ENCODE measurements at places on chromosomes 6 and 20. TPM values are rescaled to one million over a fixed set of nuclear protein-coding genes. Genes with fewer than 3 reads are reported as not detected.

DNA sequence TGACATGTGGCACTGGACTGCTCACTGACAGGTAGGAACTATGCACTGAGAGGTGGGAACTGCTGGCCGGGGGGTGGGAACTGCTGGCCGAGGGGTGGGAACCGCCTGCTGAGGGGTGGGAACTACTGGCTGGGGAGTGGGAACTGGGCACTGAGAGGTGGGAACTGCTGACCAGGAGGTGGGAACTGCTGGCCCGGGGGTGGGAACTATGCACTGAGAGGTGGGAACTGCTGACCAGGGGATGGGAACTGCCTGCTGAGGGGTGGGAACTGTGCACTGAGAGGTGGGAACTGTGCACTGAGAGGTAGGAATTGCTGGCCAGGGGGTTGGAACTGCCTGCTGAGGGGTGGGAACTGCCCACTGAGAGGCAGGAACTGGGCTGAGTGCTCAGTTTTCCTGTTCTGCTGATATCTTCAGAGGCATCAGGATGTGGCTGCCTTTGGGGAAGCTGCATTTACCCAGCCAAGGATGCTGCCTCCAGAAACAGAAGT lies 90.2 kb downstream of the THBS2 start:
- peaks cover 16% of the 10 kb centered on the region for H3K4me1 ChIP-seq
- no peaks in the 10 kb centered on the region for H3K36me3 ChIP-seq
- no peak overlapping the region for H3K4me3 ChIP-seq
- H3K27me3 ChIP-seq, result no peaks in the 10 kb centered on the region

DNA sequence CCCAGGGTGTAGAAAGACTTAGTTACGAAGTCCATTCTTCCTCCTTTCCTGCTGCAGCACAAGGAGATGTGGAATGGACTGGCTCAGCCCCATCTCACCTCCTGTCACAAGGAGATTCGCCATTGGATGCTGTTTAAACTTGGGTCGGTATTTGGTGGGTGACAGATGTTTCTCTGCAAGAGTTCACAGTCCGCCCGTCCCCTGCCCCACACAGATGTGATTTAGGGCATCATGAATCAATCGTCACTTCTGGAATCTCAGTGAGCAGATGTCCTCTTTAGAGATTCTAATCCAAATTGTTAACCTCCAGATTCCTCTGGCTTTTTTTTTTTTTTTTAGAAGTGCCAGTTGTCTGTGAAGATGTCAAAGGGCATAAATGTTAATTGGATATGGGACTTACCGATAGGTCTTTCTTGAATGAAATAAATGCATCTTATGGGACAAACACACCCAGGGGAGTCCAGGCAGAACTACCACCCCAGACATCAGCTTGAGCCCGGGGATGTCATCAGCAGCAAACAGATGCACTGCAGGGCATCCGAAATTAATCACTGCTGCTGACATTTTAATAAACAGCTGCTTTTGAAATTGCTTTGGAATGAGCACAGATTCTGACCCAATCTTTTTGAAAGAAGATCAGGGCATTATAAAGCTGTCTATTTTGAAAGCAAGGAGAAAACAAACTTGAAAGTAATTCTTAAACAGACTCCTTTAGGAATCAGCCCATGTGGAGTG lies 117.6 kb upstream of the CDH4 start:
- DNase-seq, result no peak
- no peak overlapping the region for H3K4me3 ChIP-seq
- H3K4me1 ChIP-seq, result no peaks in the 10 kb centered on the region
- no peaks in the 10 kb centered on the region for H3K27me3 ChIP-seq
- H3K36me3 ChIP-seq, result no peaks in the 10 kb centered on the region
- H3K27ac ChIP-seq, result no peak overlapping the region

DNA sequence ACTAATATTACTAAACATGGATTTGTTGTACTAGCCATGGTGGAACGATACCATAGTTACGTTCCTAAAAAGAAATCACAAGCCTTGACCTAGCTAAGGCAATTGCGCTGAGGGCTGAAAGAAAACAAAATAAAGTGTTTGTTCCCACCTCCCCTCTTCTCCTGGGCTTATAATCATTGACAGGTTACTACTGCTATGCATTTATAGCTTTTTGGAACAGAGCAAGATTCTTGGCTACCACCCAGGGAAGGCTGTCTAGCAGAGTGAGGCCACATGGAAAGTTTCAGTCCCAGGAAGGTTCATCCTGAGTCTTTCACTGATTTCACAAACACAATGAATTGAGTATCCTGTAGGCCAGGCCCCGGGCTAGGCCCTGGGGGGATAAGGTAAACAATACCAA lies 84.6 kb downstream of the TMEM170B start:
- peak overlapping the region; percentile 4 for H3K27ac ChIP-seq
- H3K27me3 ChIP-seq, result no peaks in the 10 kb centered on the region
- no peak for DNase-seq
- no peaks in the 10 kb centered on the region for H3K36me3 ChIP-seq

Gene KCNK16
- total RNA-seq, result 0.88 TPM

Gene C6orf52
- total RNA-seq, result not detected

- H3K27me3 ChIP-seq, result no peaks in the 10 kb centered on the region
- H3K4me1 ChIP-seq, result peaks cover 46% of the 10 kb centered on the region
- H3K27ac ChIP-seq, result peak overlapping the region; percentile 47
- peaks cover 18% of the 10 kb centered on the region for H3K36me3 ChIP-seq
- no peak for DNase-seq
Observed at GRCh38 chr6:108565893-108566292, 5.2 kb downstream of the FOXO3 start.

Gene PRRT1
- total RNA-seq, result 0.49 TPM

DNA sequence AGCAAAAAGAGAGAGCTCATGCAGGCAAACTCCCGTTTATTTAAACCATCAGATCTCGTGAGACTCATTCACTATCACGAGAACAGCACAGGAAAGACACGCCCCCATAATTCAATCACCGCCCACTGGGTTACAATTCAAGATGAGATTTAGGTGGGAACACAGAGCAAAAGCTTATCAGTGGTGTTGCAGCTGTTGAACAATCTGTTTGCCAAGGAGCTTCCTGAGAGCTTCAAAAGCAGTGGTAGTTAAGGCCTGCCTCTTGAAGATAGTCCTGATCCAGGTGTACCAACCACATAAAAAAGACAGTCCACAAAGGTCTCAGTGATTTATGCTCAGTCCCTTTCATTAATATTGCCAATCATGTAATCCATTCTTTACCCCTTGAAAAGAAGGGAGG lies 269.4 kb upstream of the IRAK1BP1 start:
- no peak overlapping the region for H3K27ac ChIP-seq
- H3K4me3 ChIP-seq, result no peak overlapping the region
- H3K36me3 ChIP-seq, result no peaks in the 10 kb centered on the region
- H3K4me1 ChIP-seq, result no peaks in the 10 kb centered on the region
- no peak for DNase-seq

DNA sequence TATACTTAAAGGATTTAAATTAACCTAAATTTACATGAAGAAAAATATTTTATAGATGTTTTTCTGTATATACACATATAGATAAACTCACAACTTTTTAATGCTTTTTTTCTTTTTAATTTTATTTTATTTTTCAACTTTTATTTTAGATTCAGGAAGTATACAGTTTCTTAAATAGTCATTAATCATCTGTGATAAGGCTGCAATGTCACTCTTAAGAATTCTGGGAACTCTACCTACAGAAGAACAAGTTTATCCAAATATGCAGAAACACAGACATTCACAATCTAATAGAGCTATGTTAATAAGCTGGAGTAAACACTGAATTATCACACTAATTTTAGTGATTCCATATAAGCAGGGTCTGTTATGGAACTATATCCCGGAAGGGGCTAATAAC lies 181.2 kb downstream of the TASP1 start:
- H3K4me1 ChIP-seq, result no peaks in the 10 kb centered on the region
- H3K36me3 ChIP-seq, result no peaks in the 10 kb centered on the region
- DNase-seq, result no peak
- H3K27me3 ChIP-seq, result no peaks in the 10 kb centered on the region
- H3K4me3 ChIP-seq, result no peak overlapping the region

All from thyroid gland (tissue), 4 donors.